ENCODE measurements at places on chromosomes 2 and 18.

DNA sequence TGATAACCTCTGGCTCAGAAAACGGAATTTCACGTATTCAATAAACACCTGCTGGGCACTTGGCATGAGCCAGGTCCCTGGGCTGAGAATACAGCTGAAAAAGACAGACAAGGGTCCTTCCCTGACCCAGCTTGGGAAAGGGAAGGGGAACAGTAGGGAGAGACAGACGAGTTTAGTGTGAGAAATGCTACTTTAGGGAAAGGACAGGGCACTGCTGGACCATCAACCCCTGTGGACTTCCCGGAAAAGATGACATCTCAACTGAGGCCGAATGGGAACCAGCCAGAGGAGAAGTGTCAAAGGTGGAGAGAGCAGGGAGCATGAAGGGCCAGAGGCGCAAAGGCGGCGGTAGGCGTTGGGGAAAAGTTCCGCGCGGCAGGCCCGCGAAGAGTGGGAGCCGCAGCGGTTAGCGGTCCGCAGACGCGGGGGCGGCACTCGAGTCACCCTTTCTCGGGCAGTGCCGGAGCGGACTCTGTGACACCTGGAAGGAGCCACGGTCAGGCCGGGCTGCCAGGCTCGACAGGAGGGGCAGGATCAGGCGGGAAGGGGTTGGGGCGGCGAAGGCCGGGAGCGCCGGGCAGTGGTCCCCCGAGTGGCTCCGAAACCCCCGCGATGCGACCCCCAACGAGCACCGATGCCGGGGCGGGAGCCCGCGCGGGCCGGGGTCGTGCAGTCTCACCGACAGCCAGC, 519 bp downstream of the TEX261 start:
- no peak for DNase-seq

DNA sequence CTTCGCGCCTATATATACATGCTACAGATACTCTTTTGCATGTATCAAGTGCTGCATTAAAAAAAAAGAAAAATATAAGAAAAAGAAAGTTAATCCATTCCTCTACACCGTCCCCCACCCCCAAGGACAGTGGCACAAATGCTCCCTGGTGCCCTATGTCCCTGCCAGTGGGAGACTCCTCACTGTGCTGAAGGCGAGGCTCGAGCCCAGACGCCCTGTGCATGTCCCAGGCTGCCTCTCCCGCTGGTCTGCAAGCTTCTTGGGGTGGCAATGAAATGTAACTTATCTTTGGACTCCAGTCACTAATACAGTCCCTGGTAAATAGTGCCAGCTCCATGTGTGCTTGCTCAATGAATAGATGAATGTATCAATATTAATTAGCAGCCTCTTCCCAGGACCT, 185.6 kb upstream of the SMAD2 start:
- no peak for DNase-seq

DNA sequence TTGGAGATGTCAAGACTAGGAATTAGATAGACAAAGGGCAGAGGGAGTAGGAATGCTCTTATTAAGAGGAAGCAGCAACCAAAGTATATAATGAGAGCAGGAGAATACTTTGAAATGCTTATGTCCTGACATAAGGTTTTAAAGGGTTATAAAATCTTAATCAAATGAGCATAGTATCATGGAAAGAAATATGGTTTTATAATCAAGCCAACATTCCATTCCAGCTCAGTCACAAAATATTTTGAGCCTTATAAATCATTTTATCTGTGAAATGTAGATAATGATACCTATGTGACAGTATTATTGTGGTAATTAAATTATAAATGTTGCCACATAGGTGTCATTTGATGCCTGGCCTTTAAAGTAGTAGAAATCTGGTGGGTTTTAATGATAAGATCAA, 17.6 kb downstream of the VSNL1 start:
- no peak for DNase-seq

DNA sequence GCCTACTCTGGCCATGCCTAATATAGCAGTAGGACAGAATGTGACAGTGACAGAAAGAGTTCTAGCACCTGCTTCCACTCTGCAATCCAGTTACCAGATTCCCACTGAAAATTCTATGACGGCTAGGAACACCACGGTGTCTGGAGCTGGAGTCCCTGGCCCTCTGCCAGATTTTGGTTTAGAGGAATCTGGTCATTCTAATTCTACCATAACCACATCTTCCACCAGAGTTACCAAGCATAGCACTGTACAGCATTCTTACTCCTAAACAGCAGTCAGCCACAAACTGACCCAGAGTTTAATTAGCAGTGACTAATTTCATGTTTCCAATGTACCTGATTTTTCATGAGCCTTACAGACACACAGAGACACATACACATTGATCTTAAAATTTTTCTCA, 45.2 kb upstream of the TTR start:
- DNase-seq = no peak

DNA sequence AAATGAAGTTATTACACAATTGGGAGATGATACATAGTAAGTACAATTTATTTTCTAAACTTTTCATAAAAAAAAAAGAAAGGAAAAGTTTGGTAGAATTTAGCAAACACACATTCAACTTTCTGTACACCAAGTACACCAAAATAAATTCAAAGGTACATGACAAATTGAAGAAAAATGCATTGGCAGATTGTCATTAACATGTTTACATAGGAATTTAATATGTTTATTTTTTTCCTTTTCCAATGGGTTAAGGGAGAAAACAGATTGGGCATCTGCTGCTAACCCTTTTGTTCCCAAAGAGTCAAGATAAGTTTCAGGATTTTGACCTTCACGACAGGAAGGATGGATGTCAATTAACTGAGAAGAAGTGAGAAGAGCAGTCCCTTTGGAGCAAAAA, 620.4 kb downstream of the XIRP2 start:
- no peak for DNase-seq

- DNase-seq = no peak
These were observed 48.2 kb upstream of the PAPOLG start for GRCh38 chr2:60707750-60708371.

DNA sequence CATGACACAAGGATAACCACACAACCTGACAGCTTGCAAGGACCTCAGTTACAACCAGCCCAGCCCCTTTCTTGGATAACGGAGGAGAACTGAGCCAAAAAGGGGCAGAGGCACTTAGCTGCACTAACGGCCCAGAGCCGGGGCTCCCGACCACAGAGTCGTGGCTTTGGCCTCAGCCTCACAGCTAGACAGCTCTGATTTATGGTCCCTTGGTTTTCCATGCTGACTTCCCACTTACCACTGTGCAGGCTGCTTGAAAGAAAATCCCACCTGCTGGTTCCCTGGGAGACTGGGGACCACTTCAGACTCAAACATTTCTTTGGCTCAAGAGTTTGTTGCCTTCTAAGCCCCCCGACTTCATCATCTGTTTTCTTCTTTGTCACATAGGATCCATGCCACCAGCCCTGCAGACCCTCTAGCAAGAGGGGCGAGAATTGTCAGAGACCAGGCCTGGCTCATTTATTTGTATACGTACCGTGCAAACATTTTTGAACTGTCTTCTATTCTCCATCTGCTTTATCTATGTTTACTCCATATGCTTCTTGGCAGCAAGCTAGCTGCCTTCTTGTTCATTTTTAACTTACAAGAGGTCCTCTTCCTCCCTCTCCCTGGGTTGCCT, 352.6 kb upstream of the MYT1L start:
- no peak for DNase-seq

DNA sequence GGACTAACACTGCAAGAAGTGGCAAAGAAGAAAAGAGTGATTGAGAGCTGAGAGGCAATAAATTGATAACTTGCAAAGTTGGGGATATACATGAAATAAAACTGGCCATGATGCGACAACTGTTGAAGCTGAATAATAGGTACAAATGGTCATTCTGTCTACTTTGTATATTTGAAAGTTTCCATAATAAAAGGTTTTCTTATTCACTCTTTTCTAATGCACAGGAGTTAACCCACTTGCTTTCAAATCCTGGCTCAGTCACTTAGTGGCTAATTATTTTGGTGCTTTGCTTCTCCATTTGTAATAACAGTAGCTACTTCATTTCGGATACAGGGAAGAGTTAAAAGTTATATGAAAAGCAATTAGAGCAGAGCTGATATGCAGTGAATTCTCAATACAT, 159.7 kb upstream of the WDSUB1 start:
- no peak for DNase-seq

DNA sequence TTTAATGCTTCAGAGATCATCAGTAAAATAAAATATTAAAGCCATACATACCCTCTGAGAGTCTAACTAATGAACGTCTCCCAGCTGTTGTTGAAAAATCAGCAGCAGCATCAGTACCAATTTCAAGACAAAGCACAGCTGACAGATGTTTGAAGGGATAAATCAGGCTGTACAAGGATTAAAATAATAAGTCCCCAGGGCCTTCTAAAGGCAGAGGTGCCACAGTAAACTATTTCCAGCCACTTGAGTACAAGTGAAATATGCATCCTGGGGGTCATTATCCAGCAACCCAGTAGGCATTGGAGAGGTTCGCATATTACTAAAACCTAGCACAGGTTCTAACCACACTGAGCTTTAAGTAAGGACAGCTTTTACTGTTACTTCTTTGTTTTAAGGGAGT, 76.9 kb downstream of the NXPH2 start:
- no peak for DNase-seq

DNA sequence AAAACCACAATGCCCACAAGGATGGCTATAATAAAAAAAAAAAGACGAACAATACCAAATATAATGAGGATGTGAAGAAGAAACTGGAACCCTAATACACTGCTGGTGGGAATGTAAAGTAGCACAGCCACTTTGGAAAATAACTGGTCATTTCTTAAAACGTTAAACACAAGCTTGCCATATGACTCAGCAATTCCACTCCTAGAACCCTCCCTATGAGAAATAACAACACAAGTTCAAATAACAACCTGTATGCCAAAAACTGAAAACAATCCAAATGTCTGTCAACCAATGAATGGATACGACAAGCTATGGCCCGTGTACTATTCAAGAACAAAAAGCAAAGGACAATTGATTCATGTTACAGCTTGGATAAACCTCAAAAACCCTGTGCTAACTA, 7.0 kb upstream of the ALPK2 start:
- DNase-seq = no peak

DNA sequence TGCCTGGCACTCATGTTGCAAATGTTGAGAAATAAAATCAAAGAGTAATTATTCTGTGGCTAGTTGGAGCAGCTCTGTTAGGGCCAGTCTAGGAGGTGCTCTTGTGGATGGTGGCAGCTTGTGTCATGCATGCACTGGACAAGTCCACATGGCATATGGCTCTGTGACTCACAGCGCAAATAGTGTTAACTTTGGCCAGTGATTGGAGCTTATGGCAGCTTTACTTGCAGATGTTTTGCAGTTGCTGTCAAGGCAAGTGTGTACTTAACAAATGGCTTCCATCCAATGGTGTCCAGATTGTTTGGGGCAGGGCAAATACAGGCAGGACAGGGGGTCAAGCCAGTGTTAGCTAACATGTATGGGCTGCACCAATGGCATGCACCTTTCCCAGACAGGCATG, 26.1 kb upstream of the TMX3 start:
- DNase-seq = no peak

GRCh38 chr2:214706986-214707385, 102.5 kb downstream of the BARD1 start:
- DNase-seq = no peak

DNA sequence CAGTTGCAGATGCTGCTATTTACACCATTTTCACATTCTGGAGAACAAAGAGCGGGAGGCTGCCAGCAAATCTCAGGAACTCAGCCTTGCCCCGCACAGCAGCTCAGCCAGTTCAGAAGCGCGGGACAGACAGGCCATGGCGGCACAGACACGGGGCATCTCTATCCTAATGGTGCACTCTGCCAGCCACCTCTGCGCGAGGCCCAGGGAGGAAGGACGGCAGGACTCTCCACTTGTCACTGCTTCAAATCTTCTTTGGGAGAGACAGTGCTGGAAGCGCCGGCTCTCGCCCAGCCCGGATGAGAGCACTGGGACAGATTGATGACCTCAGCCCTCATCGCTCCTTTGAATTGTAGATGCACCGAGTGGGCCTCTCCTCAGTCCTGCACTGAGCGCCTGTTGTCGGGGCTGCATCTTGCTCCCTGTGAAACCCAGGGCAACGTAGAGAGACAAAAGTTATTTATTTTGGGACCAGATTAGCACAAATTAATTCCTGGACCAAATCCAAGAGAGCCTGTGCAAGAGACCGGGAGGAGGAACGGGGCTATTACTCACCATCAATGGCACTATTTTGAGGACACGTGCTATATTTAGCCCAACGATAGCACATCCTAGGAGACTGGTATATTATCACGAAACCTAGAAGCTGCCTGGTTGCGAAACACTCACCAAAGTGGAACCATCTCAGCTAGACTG, 211.4 kb upstream of the SMIM21 start:
- DNase-seq = no peak

GRCh38 chr2:235543851-235544688, 50.2 kb downstream of the AGAP1 start:
- DNase-seq = no peak

- no peak for DNase-seq
These were observed 138.6 kb downstream of the GLI2 start for GRCh38 chr2:120873958-120874887.

GRCh38 chr2:144227427-144228105, 292.4 kb downstream of the ZEB2 start:
- no peak for DNase-seq

DNA sequence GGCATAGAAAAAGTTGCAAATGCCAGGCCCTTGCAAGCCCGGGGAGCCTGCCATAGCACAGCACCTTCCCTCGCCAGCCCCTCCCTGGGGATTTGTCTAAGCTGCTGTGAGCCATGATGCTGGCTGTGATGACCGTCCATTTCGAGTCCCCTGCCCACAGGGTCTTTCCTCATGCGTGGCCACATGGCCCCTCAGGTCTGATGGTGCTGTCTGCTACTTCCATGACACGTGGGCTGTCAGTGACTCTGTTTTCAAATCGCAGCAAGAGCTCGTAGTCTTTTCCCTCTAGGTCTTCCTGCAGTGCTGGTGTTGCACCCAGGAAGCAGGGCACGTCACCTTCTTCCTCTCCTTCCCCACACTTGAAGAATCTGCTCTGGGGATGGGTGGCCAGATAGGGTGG, 15.5 kb upstream of the GNAL start:
- no peak for DNase-seq

DNA sequence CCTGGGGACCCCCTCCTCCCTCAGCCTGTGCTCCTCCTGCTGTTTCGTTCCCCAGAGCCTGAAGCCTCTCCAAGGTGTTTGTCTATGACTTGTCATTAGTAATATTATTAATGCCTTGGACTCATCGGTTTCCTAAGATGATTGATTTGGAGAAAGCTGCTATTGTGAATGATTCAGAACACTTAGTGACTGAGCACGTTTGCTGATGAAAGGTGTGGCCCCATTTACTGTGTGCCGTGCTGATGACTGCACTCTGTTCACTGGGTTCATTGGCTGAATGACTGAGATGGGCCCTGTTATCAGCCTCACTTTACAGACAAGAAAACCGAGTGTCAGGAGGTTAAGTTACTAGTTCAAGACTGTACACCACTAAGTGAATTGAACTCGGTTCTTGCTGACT, 111.4 kb downstream of the SPP2 start:
- no peak for DNase-seq

DNA sequence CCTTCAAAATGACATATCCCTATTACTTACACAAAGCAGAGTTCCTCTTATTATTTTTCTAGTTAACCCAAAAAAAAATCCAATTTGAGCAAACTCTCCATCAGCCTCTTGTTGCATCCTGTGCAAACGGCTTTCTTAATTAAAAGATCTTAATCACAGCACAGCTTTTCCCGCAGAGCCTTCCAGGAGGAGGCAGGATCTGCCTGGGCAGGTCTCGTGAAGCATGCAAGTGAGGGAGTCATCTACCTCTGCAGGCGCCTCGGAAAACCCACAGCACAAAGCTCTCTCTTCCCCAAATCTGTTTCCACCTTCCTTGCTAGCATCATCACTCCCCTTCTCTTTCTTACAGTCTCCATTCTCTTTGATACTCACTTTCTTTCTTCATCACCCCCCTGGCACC, 100.4 kb downstream of the EN1 start:
- DNase-seq = no peak

GRCh38 chr2:178632729-178633128, 152.5 kb downstream of the PLEKHA3 start:
- no peak for DNase-seq

Data from NCI-H774 (cell line).